ENCODE measurements at places on chromosomes 12 and 14.

- no peak for DNase-seq
Measured at GRCh38 chr14:22583994-22584393, 5.0 kb downstream of the DAD1 start.

DNA sequence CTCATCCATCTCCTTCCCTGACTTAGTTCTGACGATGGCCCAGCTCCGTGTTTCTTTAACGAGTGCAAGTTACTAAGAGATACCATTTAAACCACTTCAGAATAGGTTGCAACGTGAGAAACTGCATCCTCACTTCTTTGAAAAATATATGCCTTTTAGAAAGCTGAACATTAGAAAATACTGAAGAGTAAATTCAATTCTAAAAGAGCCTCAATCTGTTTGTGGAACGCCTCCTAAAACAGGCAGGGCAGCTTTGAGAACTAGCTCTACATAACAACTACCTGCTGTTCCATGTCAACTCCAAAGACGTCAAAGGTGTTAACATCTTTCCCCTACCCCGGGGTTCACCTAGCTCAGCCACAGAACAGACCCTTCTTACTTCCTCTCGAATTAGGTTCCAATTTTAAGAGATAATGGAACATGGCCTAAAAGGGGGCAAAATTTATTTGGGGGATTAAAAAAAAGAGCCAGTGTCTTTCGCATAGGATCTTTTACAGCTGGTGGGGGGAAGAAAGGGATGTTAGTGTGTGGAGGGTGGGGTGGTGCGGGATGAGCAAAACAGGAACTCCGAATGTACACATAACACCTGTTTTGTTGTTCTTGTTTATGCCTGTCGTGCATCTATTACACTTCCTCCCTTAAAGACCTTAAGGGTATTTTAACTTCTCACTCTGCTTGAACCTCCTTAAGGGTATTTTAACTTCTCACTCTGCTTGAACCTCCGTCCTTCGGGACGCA, 3.3 kb downstream of the BHLHE41 start:
- DNase-seq, result no peak

- DNase-seq, result peak; percentile 45
Measured at GRCh38 chr14:91866061-91866460, 1.3 kb downstream of the TC2N start.

DNA sequence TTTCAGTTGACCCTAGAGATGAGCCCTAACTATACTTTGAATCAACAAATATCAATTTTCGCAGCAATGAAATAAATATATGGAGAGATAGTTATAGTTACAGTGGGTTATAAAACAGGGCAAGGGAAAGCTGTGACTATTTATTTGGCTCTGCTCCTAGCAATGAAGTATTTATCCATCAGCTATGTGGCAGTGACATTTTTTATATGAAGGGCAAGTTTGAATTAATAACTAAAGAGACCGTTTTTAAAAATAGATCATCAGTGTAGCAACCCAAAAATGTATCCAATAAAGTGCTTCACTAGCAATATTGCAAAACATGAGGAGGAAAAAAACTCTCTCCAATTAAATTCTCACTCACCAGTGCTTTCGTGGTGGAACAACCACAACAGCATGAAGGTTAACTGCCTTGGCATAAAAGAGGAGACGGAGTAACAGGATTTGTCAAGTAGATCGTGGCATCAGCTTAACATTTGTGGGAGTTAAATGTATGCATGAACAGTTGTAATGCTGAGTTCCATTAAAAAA, 58.1 kb upstream of the NUDT4 start:
- DNase-seq, result no peak

DNA sequence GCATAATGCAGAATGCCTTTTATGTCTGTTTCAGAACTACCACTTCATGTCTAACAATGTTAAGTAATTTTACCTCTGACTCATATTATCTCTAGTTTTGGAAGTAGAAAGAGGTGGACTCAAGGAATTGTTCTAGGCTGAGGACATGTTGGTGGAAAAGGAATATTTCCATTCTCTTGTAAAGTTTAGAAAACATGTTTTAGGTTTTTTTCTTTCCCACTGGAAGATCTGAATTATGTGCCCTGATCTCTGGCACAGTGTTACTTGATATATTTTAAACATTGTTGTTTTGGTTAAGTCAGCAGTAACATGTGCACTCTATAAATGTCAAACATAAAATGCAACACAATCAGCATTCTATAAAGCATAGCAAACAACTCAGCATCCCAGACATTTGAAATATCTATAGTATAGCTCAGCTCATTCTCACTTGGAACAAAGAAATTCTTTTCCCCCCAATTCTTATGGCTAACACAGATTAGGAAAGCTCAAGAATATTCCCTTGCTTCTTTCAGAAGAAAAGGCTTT, 202.3 kb downstream of the STXBP6 start:
- no peak for DNase-seq

DNA sequence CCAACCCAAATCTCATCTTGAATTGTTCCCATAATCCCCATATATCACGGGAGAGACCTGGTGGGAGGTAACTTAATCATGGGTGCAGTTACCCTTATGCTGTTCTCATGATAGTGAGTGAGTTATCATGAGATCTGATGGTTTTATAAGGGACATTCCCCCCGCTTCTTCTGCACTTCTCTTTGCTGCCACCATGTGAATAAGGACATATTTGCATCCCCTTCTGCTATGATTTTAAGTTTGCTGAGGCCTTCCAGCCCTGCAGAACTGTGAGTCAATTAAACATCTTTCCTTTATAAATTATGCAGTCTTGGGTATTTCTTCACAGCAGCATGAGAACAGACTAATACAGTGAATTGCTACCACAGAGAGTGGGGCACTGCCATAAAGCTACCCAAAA, 179.1 kb downstream of the LRIG3 start:
- DNase-seq, result peak; percentile 34

GRCh38 chr14:22844221-22845102, 8.1 kb downstream of the MMP14 start:
- DNase-seq, result no peak

- DNase-seq, result no peak
Measured at GRCh38 chr12:13979772-13980378, 1.5 kb downstream of the GRIN2B start.

GRCh38 chr12:54983536-54984101, 943 bp downstream of the TESPA1 start:
- DNase-seq, result no peak

- peak; percentile 61 for DNase-seq
Measured at GRCh38 chr12:81759190-81760051, at the start of gene PPFIA2. Gene PPFIA2 (minus strand): TSS chr12:81759350.

All from cardiac fibroblast (primary cell).